ENCODE measurements at places on chromosomes 12 and 14. TPM values are rescaled to one million over a fixed set of nuclear protein-coding genes. Genes with fewer than 3 reads are reported as not detected.

FAM90A1 gene
- total RNA-seq, result 0.34 TPM

- no peak for DNase-seq
Observed at GRCh38 chr14:96380735-96381134, 11.2 kb upstream of the AK7 start.

- no peak for DNase-seq
Observed at GRCh38 chr12:121279071-121279375, 17.5 kb downstream of the CAMKK2 start.

- no peak for DNase-seq
Observed at GRCh38 chr12:49871263-49871561, 28.3 kb upstream of the BCDIN3D start.

Data from Caco-2 (cell line).